ENCODE measurements at places on chromosomes 12 and 14. TPM values are rescaled to one million over a fixed set of nuclear protein-coding genes. Genes with fewer than 3 reads are reported as not detected.

- H3K27ac ChIP-seq: no peak overlapping the region
- no peaks in the 10 kb centered on the region for H3K27me3 ChIP-seq
- H3K4me3 ChIP-seq: no peak overlapping the region
Observed at GRCh38 chr12:43480591-43480990, 71.4 kb downstream of the ADAMTS20 start.

- no peak overlapping the region for H3K27ac ChIP-seq
- no peaks in the 10 kb centered on the region for H3K4me1 ChIP-seq
- no peak overlapping the region for H3K4me3 ChIP-seq
- no peaks in the 10 kb centered on the region for H3K27me3 ChIP-seq
- no peak for DNase-seq
- H3K36me3 ChIP-seq: no peaks in the 10 kb centered on the region
Observed at GRCh38 chr14:39581474-39581873, 149.2 kb upstream of the FBXO33 start.

PDE3A gene
- total RNA-seq: 0.13 TPM

DNA sequence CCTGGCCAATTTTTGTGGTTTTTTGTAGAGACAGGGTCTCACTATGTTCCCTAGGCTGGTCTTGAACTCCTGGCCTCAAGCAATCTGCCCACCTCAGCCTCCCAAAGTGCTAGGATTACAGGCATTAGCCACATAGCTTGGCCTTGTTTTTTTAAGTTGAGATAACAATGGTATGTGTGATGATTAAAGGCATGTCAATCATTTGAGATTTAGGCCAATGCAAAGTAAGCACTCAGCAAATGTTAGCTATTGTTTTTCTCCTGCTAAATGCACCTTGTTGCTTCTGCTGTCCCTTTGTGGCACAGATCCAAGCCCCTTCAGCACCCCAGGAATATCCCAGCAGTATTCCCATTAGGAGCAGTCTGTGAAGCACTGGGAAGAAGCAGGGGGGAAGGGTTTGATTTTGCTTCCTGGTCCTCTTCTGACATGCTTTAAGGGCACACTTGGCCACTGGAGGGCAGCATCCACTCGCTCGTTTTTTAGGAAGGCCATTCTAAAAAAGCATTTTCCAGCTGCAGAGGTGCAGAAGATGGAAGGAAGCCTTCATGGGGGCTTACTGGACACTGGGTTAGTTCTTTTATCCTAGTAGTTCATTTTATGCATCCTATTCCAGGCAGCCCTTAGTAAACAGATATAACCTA lies 70.2 kb upstream of the ZFP36L1 start:
- DNase-seq: peak; percentile 68
- peaks cover 8% of the 10 kb centered on the region for H3K36me3 ChIP-seq
- H3K27me3 ChIP-seq: no peaks in the 10 kb centered on the region
- no peaks in the 10 kb centered on the region for H3K4me1 ChIP-seq

DNA sequence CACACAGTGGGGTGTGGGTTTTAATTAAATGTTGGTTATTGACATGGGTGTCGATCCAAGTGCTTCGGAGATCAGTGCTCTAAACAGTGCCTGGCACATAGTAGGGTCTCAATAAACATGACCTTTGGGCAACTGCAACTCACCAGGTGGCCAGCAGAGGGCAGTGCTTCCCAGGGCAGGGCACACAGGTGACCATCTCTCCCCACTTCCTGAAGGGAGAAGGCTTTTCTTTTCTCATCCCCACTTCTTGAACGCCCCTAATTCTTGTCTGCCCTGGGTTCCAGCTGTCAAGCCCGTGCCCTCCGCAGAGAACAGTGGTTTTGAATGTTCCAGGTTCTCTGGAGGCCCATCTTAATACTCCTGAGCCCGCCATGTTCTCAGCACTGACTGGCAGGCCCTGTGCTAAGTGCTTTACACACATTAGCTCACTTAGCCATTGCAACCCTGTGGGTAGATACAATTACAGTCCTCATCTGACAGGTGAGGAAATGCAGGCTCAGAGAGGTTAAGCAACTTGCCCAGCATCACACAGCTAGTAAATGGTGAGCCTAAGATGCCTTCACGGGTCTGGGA lies 16.3 kb downstream of the RAPGEF3 start:
- H3K4me1 ChIP-seq: peaks cover 15% of the 10 kb centered on the region
- peak; percentile 59 for DNase-seq
- no peaks in the 10 kb centered on the region for H3K36me3 ChIP-seq
- no peak overlapping the region for H3K27ac ChIP-seq
- H3K4me3 ChIP-seq: no peak overlapping the region

GRCh38 chr14:59890676-59891075 lies 20.1 kb upstream of the RTN1 start:
- H3K36me3 ChIP-seq: no peaks in the 10 kb centered on the region
- no peak overlapping the region for H3K4me3 ChIP-seq
- no peaks in the 10 kb centered on the region for H3K4me1 ChIP-seq
- no peak overlapping the region for H3K27ac ChIP-seq
- DNase-seq: no peak
- H3K27me3 ChIP-seq: no peaks in the 10 kb centered on the region
